Right lung (tissue), 10 donors: ENCODE measurements at places on chromosomes 5 and 9. TPM values are rescaled to one million over a fixed set of nuclear protein-coding genes. Genes with fewer than 3 reads are reported as not detected.

GRCh38 chr5:40442346-40442745 is 237.4 kb upstream of the PTGER4 start:
- DNase-seq = no peak

The PRR16 gene
- 13.9 TPM for polyA plus RNA-seq

The CIZ1 gene
- polyA plus RNA-seq = 156 TPM

The DRD1 gene
- 0.06 TPM for polyA plus RNA-seq

The LIX1 gene
- polyA plus RNA-seq = 2.0 TPM

The DNAH5 gene
- polyA plus RNA-seq = 2.0 TPM
